ENCODE measurements at places on chromosomes 4 and X.

DNA sequence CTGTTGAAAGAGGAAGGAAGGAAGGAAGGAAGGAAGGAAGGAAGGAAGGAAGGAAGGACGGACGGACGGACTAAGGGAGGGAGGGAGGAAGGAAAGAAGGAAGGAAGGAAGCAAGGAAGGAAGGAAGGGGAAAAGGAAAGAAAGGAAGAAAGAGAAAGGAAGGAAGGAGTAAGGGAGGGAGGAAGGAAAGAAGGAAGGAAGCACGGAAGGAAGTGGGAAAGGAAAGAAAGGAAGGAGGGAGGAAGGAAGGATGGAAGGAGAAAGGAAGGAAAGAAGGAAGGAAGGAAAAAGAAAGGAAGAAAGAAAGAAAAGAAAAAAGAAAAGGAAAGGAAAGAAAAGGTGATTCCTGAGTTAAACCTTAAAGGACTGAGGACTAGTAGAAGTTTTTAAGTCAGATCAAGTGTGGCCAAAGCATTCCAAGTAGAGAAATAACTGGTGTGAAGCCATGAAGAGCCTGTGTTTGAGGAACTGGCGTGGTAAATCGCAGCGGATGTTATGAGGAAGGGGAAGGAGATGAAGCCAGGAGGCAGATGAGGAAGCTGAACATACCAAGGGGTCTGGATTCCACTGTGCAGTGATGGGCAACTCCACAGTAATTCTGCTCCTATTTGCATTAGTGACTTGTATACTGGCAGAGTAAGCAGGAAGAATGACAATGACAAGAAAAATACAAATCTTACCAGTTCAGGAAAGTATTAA is 163.5 kb downstream of the MGST2 start:
- no peak for DNase-seq

- no peak for DNase-seq
Measured at GRCh38 chr4:104971462-104971861, 175.2 kb upstream of the TET2 start.

DNA sequence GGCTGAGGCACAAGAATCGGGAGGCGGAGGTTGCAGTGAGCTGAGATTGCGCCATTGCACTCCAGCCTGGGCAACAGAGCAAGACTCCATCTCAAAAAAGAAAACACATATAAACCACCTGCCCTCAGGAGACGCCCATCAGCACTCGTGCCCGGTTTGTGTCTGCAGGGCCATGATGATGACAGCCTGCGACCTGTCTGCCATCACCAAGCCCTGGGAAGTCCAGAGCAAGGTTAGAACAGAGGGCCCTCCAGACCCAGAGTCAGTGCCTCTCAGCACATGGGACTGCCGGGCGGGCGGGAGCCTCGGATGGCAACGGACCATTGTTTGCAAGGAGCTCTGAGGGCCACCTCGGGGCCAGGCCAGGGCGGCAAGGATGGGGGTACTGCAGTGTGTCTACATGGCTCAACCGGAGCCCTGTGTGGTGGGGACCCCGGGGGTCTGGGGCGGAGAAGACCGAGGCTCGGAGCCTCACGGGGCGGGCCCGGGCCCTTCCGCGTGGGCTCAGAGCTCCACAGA is 9.3 kb downstream of the ATP5ME start:
- DNase-seq, result no peak

GRCh38 chr4:38132107-38132673 is 172.0 kb downstream of the PTTG2 start:
- DNase-seq, result peak; percentile 81

GRCh38 chrX:136019226-136019625 is 34.0 kb downstream of the SLC9A6 start:
- no peak for DNase-seq

- DNase-seq, result no peak
Measured at GRCh38 chrX:8364369-8365141, 100.1 kb upstream of the VCX3B start.

Measured in CD4-positive, alpha-beta memory T cell (primary cell).